ENCODE measurements at places on chromosomes 4 and X. TPM values are rescaled to one million over a fixed set of nuclear protein-coding genes. Genes with fewer than 3 reads are reported as not detected.

- no peak for DNase-seq
These were observed 71.8 kb upstream of the PTPN13 start for GRCh38 chr4:86522349-86522748.

GRCh38 chr4:161916035-161916434 is 247.8 kb downstream of the FSTL5 start:
- no peak for DNase-seq

DNA sequence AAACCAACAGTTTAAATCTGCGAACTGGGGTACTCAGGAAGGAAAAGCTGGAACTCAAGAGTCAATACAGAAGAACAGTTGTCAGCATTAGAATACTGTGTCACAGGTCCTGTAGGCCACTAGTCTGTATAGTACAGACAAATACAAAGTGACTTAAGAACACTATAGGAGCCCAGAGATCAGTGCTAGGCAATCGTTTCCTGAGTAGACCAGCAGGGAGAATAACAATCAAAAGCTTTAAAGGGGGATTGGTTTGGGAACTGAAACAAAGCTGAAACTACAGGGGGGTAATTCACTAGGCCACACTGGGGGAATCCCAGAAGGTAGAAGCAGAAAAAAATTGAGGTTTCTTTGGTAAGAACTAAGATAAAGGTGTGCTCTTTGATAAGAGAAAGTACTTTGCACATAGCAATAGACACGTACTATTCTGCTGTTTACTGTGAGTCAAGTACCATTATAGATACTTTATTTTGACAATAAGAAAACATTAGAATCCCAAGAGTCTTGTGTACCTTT is 339.7 kb downstream of the PCDH19 start:
- no peak for DNase-seq

- no peak for DNase-seq
These were observed 8.8 kb upstream of the BEX3 start for GRCh38 chrX:103367502-103367901.

- peak; percentile 74 for DNase-seq
These were observed 114.5 kb downstream of the ADRA2C start for GRCh38 chr4:3880615-3881120.

DNA sequence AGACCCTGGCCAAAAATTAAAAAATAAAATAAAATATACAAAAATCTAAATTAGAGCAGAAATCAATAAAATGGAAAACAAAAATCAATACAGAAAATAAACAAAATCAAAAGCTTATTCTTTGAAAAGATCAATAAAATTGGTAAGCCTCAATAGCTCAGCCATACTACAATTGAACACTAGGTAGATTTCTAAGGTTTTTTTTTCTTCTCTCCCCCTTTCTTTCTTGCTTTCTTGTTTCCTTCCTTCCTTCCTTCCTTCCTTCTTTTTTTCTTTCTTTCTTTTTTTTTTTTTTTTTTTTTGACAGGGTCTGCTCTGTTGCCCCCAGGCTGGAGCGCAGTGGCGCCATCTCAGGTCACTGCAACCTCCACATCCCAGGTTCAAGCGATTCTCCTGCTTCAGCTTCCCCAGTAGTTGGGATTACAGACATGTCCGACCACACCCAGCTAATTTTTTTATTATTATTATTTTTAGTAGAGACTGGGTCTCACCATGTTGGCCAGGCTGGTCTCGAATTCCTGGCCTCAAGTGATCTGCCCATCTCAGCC is 23.4 kb upstream of the PPP3CA start:
- no peak for DNase-seq

DNA sequence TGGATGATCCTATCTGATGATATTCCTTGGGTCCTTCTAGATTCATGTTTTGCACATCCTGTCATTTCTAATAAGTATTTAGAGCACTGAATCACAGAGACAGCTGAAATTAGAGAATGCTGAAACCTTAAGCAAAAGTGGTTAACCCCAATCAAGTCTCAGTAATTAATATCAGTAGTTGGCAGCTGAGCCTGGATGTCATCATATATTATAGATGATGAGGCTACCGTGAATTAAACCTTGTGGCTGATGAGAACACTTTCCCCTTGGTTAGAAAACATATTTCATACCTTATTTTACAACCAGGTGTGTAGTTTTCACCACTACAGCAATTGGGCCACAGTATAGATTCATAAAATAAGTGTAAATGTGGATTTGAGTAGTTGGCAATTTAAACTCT is 499.0 kb downstream of the PDGFC start:
- no peak for DNase-seq

The HSFX1 gene
- total RNA-seq, result 2.9 TPM

The ADAM29 gene
- not detected for total RNA-seq
